Pancreas (tissue), 10 donors: ENCODE measurements at places on chromosomes 1 and 21.
A peak's percentile ranks its signal among the peaks of the same experiment; 100 is the strongest.

DNA sequence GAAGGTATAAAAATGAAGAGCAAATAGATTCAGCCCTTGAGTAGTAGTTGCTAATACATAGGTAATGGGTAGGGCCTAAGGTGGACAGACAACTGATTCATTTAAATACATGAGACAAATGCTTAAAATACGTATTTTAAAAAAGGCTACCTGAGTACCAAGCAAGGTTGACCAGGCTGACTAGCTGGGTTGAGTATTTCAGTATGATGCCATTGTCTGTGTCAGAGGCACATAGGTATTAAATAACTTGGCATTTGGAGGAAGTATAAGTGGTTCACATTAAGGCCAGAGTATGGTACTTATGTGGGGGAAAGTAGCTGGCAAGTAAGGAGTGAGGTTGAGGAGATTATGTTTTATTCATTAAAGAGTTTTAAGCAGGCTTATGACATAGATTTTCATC, 19.4 kb downstream of the NEK7 start:
- no peak for DNase-seq

GRCh38 chr21:19921211-19921610, 1077.0 kb upstream of the NCAM2 start:
- DNase-seq: no peak

DNA sequence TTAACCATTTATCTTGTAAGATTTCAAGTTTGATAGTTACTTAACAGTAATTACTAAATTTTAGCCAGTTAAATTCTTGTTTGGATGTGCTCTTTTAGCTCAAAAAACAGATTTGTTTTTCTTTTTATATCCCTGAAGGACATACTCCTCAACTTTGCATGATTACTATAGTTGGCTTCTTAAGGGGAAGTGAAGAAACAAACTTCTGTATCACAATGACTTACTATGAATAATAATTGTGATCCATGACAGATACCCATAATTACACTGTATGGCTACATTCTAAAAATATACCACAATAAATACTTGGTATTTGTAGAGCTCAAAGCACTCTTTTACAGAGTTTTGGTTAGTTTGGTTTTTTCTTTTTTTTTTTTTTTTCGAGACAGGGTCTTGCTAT, 55.8 kb downstream of the IARS2 start:
- no peak for DNase-seq

DNA sequence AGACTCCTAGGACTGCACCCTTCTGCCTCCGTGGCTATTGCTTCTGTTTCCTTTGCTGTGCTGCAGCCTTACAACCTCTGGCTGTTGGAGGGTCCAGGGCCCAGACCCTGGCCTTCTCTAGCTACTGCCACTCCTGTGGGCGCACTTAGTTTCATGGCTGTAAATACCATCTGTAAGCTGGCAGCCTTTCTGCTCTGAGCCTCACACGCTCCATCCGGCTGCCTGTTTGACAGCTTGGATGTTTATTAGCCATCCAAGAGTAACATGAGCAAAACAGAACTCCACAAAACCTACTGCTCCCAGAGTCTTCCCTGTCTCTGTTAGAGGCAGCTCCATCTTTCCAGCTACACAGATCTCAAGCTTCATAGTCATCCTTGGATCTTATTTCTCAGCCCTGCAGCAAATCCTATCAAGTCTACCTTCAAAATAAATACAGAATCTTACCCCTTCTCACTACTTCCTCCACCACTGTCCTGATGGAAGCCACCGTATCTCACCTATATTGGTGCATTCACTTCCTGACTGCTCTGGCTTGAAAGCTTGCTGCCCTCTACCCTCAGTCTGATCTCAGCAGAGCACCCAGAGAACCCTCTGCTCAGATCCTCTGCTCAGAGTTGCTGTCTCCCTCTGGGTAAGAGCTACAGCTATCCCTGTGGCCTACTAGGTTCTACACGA, 19.1 kb downstream of the SLC25A33 start:
- no peak for DNase-seq

DNA sequence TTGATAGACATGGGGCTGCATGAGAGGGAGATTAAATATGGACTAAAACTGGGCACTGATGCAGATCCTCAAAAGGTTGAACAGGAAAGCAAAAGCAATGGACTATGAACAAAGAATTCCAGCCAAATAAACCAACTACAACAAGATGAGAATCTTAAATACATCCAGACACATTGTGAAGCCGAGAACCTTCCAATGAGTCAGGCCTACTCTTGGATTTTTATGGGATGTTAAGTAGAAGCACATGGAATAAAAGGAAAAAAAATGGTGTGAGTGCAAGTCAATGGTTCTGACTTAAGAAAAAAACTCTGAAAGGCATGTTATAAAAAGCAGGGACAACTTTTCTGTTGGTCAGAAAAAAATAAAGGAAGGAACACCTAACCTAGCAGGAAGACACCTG, 227.2 kb downstream of the DPYD start:
- DNase-seq: no peak

GRCh38 chr1:64282351-64282750, 78.9 kb downstream of the UBE2U start:
- DNase-seq: peak; percentile 59

GRCh38 chr1:8023995-8024313, 2.2 kb downstream of the ERRFI1 start:
- no peak for DNase-seq

GRCh38 chr1:156836041-156836654, 19.5 kb upstream of the SH2D2A start:
- DNase-seq: no peak

DNA sequence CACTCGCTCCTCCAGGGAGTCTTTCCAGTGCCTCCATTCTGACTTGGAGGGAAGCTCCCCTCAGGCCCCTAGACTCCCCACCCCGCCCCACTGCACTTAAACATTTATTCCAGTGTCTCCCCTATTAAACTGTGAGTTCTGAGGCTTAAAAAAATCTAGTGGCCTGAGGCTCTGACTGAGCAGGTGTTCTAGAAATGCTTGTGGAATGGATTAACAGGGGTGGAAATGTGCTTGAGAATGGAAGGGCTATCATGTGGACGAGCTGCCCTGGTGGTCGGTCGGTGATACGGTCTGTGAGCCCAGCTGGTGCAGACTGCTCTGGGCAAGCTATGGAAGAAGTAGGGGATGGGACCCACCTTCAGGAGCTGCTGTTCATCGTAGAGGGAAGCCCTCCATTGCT, 130.2 kb downstream of the PEX14 start:
- DNase-seq: no peak

- DNase-seq: no peak
Observed at GRCh38 chr1:68174738-68175113, 57.6 kb downstream of the WLS start.

- DNase-seq: no peak
Observed at GRCh38 chr1:20373764-20374163, 83.1 kb downstream of the VWA5B1 start.

DNA sequence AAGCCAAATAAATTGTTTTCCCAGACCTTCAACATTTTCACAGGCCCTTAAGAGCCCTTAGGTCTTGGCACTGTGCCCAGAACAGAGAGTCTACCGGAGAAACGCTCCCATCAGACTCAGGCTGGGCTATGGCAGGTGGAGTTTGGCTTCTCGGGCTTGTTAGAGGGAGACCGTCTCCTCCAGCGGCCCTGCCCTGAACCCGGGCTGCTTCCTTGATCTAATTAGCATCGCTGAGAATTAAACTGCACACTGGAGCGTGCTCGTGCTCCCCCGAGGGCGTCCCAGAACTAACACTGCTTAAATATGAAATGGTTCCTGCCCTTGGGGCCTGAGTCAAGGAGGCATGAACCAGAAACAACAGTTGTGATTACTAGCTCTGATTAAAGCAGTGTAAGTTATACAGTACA, 634.4 kb downstream of the MATN1 start:
- DNase-seq: no peak

GRCh38 chr1:154607106-154607608, 829 bp downstream of the ADAR start:
- DNase-seq: no peak

DNA sequence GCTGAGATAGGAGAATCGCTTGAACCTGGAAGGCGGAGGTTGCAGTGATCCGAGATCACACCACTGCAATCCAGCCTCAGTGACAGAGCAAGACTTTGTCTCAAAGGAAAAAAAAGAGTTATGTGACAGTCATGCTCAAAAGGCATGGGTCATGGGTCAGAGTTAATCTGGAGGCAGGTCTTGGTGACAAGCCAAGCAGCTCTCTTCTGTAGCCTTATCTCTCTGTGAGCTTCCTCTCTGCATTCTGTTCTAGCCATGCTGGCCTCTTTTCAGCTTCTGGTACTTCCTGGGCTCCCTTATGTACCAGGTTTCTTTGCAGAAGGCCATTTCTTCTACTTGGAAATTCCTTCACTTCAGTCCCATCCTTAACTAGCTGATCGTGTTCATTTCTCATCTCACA, 63.6 kb downstream of the NGF start:
- no peak for DNase-seq

GRCh38 chr21:34944015-34944755, 104.9 kb downstream of the RUNX1 start:
- DNase-seq: no peak

DNA sequence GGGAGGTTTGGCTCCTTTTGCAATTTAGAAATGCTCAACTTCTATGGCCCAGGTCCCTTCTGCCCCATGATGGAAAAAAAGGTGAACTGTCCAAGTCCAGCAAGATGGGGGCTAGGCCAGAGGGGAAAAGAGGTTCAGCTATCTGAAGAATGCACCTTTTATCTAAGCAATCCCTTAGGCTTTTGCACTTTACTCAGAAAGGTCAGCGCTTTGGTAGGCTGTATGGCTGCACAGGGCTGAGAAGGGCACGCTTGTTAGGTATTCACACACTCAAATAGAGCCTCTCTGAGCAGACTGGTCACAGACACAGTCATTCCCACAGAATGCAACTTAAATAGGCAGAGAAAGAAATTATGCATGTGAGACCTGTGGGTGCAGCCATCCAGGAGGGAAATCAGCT, 31.0 kb downstream of the KANK4 start:
- DNase-seq: no peak

DNA sequence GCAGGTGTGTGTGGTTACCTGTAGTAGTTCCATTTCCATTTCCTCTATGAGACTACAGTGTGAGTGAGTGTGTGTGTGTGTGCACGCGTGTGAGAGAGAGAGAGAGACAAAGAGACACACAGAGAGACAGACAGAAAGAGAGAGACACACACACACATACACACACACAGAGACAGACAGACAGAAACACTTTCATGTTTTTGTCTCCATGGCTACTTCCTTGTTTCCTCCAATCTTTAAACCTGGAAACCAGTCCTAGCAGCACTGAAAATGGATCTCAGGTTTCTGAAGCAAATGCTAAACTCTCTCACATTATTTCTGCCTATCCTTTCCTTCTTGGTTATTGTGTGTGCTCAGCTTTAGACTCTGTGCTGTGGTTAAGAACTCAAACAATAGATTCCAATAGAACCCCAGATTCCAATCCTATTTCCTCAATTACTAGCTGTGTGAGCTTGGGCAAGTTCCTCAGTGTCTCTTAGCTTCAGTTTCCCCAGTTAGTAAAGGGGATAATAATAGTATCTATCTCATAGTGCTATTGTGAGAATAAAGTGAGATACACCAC, 22.4 kb upstream of the ABCD3 start:
- DNase-seq: no peak

DNA sequence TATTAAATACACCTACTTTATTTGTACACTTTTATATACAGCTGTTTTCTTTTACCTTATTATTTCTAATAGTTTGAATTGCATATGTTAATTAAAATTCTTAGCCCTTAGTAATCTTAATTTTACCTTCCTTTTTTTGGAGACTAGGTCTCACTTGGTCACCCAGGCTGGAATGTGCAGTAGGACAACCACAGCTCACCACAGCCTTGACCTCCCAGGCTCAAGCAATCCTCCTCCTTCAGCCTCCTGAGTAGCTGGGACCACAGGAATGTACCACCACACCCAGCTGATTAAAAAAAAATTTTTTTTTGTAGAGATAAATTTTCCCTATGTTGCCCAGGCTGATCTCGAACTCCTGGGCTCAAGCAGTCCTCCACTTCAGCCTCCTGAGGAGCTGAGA, 15.0 kb upstream of the SDC3 start:
- DNase-seq: no peak

DNA sequence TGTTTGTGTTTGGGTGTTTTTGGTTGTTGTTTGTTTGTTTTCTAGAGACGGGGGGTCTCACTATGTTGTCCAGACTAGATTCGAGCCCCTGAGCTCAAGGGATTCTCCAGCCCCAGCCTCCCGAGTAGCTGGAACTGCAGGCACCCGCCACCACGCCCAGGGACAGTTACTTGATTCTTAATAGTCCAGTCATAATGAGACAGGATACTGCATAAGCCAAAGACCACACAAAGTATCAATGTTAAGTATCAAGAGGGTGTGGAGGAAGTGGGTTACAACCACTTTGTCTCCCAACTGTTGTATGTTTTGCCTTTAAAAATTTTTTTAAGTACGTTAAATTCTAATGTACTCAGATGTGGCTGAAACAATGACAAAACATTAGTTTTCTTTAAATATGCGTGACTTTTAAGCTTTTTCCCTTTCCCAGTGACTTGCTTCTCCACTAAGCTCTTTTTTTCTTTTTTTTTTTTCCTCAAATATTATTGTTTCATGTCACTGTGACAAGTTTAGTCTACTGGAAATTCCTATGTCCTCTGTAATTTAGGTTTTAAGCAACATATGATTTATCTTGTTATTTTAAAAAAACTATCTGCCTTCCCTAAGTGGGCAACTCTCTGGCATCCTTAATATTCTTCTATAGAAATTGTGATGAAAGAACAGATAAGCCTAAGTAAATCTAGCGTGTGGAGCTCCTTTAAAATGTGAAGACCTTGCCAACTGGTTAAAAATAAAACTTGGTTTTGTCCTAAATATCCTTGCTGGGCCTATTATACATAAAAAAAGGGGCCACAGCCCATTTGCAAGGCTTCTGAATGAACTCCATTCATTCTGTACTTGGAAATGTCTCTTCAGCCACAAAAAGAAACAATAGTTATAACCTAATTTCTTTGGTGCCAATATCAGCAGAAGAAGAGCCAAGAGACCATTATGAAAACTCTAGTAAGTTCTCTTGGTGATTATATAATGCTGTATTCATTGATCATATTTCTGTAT, 56.2 kb upstream of the DPH5 start:
- no peak for DNase-seq

DNA sequence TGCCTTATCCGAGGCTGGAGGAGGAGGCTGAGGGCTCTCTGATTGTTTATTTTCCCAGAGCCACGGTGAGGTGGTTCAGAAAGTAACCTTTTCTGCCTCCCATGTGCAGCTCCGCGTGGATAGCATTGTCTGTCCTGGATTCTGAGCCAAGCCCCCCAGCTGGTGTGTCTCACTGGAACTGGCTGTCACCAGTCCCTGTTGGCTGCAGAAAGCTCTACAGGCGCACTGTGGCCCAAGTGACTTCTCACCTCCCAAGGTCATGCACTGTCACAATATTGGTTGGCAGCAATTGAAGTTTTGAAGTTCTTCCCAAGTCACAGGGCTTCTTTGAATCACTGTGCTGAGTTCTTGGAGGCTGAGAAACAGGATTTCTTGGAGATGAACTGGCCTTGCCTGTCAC, 8.2 kb downstream of the BMP8A start:
- DNase-seq: no peak
